Stimulated activated naive CD4-positive, alpha-beta T cell treated with Interleukin-2 at 50 U/mL for 16 hours (primary cell): ENCODE measurements at places on chromosomes 3 and 15.

- DNase-seq: no peak
Observed at GRCh38 chr3:154480033-154480432, 50.0 kb upstream of the GPR149 start.

GRCh38 chr3:32455609-32456428 lies 46.8 kb downstream of the CMTM6 start:
- DNase-seq: no peak

GRCh38 chr15:80010131-80010673 lies 39.2 kb upstream of the BCL2A1 start:
- DNase-seq: no peak

DNA sequence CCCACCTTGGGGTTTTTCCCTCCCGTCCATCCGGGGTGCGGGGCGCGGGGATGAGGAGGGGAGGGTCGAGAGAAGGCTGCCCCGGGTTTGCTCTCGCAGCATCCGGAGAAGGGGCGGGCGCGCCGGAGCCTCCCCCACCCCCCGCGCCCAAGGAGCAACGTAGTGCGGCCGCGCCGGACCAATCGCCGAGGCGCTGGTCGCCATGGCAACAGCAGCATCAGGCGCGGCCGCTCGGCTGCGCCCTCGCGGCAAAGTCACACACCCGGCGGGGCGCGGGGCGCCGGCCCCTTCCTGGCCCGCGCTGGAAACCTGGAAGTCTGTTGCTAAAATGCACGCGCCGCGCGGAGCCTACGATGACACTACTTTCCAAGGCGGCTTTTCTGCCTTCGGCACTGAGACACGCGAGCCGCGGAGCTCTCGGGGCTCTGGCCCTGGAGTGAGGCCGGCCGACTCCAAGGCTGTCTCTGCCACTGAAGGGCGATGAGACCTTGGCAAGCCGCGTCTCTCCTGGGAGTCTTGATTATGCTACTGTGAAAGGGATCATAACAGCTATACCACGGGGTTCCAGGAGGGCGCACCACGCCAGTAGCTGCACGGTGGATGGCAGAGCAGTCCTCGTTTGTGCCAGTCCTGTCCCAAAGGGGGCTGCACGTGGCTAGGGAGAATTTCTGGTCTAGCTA lies at the start of gene IQSEC1:
IQSEC1 (minus strand) TSS at position 104 of the 680 bp plus-strand sequence. CDS start 415 bp downstream, outside the sequence.
- DNase-seq: peak; percentile 62

DNA sequence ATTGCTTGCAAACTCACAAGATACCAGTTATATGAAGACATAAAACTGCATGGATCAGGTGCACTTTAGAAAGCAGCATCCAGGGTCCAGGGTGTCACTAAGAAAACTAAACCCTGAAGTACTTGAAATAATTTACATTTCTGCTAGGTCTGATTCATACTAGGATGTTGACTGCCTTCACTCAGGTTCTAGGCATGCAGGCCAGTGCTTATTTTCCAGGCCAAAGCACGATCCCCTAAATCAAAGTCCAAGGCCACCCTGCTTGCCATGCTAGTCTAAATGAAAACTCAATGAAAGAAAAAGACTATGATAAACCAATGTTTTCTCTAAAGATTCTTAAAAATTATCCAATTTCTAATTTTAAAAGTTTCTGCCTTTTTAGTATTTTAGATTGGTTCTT lies 49.4 kb downstream of the GREM1 start:
- no peak for DNase-seq

GRCh38 chr3:52319921-52320595 lies 3.9 kb downstream of the DNAH1 start:
- no peak for DNase-seq

DNA sequence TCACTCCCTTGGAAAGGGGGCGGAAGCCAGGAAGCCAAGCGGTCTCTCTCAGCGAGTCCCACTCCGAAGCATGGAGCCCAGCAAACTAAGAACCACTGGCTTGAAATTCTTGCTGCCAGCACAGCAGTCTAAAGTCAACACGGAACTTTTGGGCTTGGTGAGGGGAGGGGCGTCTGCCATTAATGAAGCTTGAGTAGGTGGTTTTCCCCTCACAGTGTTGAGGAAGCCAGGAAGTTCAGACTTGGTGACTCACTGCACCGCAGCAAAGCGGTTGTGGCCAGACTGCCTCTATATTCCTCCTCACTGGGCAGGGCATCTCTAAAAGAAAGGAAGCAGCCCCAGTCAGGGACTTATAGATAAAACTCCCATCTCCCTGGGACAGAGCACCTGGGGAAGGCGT lies 665.4 kb upstream of the CBLB start:
- peak; percentile 49 for DNase-seq

GRCh38 chr3:121627622-121628021 lies 33.1 kb downstream of the HCLS1 start:
- no peak for DNase-seq

DNA sequence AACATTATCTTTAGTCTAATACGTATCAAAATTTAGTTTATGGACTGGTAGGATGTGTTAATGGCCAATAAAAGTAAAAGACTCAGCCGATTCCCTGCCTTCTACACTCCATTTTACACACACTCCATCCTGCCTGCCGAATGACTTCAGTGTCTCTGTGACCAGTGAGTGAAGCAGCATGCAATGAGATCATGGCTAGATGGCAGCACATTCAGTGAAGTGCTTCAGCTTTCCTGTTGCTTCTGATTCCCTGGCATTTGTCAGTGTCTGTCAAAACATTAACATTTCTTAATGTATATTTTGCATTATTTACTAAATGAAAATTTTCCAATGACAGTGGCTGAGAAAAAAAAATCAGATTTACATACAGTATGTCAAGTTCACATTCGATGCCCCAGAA lies 412.0 kb downstream of the FHIT start:
- DNase-seq: no peak

- DNase-seq: no peak
Observed at GRCh38 chr3:33050071-33050653, 46.8 kb downstream of the GLB1 start.

DNA sequence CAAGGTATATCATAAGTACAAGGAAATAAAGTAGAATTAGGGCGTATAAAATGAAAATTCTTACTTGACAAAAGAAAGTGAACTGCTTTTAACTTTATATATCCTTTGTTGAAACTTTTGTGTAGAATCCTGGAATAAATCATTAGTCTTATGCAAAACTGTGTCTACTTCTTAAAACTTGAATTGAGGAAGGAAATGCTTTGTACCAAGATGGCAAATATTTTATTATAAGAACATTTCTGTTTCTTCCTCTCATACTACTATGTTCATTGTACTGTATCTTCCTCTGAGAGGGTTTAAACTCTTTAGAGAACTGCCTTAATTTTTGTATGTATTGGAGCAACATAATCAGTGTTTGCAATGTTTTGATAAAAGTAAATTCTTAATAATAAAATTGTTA lies 42.0 kb downstream of the RASA2 start:
- no peak for DNase-seq

DNA sequence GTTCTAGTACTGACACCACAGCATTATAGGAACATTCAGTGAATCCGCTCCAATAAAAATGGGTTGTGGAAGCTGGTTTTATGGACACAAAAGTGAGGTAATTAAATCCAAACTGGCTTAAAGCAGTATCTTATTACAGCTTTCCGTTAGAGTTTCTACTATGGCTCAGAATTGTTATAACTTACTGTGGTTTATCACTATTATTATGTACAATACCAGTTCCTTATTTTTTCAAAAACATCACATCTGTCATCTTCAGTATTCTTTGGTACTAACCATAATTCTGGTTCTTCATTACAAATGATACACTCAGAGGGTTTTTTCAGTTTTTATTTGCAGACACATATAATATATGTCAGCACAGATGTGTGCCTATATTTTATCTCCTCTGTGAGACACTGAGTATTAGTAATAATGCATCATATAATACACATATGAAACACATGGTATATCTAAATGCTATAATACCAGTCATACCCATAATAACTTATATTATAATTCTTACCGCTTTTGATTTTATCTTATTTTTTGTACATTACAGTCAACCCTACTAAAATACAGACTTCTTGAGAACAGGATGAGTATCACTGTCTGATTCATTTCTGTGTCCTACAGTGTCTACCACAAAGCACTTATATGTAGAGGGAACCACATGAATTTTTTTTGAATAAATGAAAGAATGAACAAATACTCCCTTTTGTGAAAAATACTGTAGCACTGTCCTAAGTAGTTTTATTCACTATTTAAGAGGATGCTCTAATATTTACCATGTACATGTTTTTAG lies 39.0 kb downstream of the CMSS1 start:
- DNase-seq: no peak

- no peak for DNase-seq
Observed at GRCh38 chr3:170565495-170565894, 20.4 kb downstream of the SLC7A14 start.

DNA sequence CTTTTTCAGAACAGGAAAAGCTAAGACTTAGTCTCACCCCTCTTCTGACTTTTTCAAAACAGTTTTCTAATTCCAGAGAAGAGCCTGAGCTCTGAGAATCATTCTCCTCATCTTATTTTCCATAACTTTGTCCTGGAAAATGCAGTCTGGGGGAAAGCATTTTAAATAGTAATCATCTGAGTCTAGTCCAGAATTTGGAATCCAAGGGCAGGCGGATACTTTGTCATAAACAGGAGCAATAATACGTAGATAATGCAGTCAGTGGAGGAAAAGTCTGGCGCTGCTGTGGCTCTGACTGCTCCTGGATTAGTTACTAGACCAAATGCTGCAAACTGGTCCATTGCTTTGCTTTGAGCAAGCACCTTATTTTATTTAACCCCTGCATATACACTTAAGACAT lies 285.0 kb downstream of the THSD4 start:
- DNase-seq: no peak

DNA sequence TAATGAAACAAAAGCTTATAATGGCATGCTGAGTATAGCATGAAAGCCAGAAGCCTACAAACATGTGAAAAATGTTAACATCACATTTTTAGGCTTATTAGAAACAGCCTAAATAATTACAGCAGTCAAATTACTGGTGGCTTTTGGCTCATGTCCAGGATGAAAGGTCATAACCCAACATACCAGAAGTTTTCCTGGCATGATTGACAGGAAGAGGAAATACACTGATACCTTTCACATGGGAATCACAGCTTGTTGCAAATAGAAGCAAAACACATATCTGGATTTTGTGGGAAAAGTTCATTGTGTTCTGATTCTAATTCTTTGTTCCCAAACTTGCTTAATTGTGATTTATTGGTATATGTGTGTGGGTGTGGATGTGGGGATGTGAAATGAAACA lies 393.5 kb upstream of the ARRDC4 start:
- DNase-seq: no peak
